Stimulated activated CD4-positive, alpha-beta T cell treated with anti-CD3 and anti-CD28 coated beads, Interleukin-4, amount 100 ng/mL, for 4 hours (primary cell): ENCODE measurements at places on chromosomes 5 and 9.
A peak's percentile ranks its signal among the peaks of the same experiment; 100 is the strongest.

- DNase-seq = no peak
Observed at GRCh38 chr5:11560915-11561697, 343.1 kb downstream of the CTNND2 start.

- DNase-seq = no peak
Observed at GRCh38 chr5:1208743-1209488, 7.5 kb downstream of the SLC6A19 start.

DNA sequence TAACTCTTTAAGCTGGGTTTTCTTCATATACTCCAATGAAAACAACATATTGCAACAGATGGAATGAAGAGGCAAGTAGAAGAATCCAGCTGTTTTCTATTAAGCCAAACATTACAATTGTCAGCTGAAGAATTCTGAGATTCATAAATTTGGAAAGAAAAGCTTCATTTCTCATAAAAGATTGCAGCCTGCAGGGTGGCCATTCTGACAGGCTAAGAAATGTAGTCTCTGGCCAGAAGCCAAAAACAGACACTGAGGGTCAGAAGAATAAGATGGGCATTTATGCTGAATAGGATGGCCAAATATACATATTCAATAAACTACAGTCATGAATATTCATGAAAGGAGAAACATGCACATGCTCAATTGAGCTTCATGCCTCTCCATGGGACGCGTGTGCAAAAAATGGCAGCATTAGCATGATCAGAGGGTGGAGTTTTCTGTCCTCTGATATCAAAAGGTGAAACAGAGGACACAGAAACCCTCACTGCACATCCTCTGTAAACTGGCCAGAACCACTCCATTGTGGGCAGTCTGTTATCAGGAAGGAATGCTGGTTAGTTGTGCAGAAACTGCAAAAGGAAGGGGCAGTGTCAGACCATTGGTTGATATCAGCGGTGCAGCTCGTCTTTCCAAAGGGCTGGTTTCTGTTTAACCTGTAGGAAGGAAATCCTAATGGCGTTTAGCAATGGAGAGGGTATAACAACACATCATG lies 50.2 kb downstream of the FXN start:
- DNase-seq = no peak

GRCh38 chr5:171961117-171961516 lies 45.3 kb downstream of the FBXW11 start:
- peak; percentile 3 for DNase-seq

DNA sequence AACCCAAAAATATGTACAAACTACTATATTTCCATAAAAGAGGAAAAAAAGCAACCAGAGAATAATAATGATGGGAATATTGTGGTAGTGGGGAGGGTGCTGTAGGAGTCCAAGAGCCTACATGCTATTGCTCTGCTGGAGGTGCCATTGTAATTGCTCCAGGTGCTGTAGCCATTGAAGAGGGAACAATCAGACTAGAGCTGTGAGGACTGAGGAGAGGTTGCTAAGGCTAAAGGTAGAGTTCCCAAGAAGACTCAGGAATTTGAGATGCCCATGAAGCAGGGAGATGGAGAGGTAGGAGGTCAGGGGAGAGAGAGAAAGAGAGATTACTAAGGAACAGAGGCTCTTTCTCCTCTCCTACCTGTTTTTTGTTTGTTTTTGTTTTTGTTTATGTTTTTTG lies 394.0 kb downstream of the DMRTA1 start:
- no peak for DNase-seq

DNA sequence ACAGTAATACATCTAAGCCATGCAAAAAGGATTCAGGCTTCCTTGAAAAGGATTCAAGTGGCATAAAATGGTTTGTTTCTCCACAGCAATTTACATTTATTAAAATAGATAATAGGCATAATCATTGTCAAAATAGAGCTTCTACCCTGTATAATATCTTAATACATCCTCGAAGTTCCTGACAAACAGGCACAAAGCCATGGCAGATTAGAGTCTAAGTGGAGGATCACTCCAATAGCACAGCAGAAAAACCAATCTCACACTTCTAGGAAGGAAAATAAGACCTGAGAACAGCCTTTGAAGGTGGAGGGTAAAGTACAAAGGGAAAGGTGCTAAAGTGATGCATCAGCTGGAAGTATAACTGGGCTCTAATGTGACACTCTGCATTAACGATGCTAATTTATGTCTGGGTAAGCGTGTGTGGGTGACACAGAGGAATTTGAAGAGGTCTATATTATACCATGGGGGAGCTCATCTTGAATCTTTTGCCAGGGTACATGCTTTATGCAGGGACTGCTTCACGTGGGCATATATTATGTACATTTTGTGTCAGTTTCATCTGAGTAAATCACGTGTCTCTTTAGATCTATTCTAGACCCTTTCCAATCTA lies 28.8 kb downstream of the PPP2R2B start:
- no peak for DNase-seq

GRCh38 chr5:110401881-110402280 lies 324.6 kb downstream of the TMEM232 start:
- no peak for DNase-seq

- peak; percentile 98 for DNase-seq
Observed at GRCh38 chr9:36258208-36258995, at the start of gene GNE. TSS of gene GNE (minus strand) at chr9:36258448. CDS start at chr9:36249355, 9,093 bp downstream.
